Activated CD4-positive, alpha-beta T cell treated with anti-CD3 and anti-CD28 coated beads, Interleukin-2, amount 50 U/mL, for 1 hour (primary cell): ENCODE measurements at places on chromosomes 6 and 20.

GRCh38 chr6:97059473-97059872 is 134.9 kb downstream of the KLHL32 start:
- DNase-seq, result no peak

GRCh38 chr6:128465368-128466343 is 54.7 kb downstream of the PTPRK start:
- DNase-seq, result no peak

DNA sequence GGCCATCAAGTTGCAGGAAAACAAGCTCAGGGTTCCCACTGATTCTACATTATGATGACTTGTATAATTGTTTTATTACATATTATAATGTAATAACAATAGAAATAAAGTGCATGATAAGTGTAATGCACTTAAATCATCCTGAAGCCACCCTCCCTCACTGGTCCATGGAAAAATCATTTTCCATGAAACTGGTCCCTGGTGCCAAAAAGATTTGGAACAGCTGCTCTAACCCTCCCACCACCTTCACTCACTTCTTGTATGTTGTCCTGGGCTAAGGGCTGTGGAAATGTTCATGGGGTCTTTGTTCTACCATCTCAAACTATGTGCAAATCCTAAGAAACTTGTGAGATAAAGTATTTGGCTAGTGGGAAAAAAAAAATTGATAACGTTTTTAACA is 133.8 kb downstream of the LRRC1 start:
- DNase-seq, result no peak

- DNase-seq, result no peak
Observed at GRCh38 chr6:132253211-132253610, 148.1 kb downstream of the MOXD1 start.

DNA sequence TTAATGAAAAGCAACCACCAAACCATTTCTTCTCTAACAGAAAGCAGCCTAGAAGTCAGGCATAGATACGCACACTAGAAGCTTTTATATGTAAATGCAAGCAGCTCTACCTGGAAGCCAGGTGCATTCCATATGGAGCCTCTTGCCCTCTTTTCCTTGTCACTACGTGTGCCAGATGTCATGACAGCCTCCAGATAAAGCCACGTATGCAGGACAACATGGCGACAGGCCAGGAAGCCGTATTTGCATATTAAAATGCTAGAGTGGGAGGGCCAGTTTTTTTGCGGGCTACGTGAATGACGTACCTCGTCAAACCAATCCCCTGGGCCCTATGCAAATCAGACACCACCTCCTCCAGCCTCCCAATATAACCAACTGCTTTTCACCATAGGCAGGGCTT is 308.1 kb upstream of the SPTLC3 start:
- no peak for DNase-seq

DNA sequence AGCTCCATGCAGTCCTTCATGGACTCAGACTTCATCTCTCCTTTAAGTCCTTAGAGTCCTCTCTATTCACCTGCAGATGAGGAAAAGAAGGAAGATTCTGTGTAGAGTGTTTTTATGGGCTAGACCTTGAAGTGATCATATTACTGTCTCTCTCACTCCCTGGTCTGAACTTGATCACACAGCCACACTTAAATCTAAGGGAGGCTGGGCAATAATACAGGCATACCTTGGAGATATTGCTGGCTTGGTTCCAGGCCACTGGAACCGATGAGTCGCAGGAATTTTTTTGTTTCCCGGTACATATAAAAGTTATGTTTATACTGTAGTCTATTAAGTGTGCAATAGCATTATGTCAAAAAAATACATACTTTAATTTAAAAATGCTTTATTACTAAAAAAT is 59.2 kb upstream of the FOXO3 start:
- no peak for DNase-seq

DNA sequence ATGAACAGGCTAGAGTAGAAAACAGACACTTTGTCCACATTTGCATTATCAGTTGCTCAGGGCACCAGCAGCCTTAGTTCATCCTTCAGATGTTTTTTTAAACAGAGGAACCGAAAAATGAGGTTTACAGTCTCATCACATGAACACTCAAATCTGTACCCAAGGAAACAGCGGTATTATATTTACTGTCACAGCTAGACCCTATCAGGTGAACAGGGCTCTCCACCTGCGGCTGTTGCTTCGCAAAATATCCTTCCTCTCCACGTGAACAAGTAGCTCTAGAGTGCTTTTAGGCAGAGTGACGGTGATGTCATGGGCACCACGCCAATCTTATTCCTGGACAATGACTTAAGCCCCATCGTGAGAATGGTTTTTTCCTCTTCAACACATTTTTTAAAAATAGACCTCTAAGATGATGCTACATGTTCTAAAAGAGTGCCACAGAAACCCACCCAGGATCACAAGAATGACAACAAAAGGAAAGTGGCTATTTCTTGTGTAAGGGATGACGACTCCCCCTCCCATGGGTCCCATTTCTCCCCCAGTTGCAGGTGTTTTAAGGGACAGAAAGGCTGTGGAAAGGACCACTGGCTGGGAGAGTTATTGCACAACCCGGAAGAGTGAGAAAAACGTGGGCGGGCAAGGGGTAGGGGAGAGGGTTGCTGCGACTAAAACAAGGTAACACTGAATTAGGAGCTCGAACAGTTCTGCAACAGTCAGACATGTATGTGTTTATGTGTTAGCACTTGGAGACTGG is 77.7 kb downstream of the EFHC1 start:
- no peak for DNase-seq

DNA sequence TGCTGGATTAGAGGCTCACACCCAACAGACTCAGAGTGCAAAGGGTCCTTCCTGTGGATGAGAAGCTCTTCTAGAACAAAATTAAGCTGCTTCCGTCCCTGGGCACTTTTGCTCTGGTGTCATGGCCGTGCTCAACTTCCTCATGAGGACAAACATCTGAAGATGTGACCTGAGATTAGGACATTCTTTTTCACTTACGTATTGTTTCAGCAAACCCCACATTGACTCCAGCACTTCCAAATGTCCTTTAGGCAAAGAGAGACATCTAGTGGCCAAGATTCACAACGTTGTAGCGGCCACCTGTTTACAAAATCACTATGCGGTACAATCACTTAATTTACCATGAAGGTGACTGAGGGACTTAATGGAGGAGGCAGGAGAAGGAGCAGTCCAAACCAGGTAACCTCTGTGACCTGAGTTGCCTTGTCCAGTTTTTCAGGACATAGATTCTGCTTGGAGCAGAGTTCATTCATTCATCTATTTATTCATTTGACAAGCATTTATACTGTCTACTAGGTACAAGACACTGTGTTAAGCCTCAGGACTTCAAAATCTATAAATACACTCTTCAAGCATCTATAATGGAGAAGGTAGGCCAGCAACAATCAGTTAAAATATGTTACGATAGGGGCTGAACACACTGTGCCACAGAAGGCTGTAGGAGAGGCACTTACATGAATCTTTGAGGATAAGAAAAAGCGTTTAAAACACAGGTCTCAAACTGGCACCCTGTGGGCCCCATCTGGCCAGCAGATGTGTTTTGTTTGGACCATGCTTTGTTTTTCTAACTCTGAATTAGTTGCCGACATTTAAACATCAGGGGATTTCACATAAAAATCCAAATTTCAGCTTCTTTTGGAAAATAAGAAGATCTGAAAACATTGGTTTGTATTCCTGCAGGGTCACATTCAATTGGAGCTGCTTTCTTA is 5.6 kb upstream of the ADGRF1 start:
- no peak for DNase-seq

GRCh38 chr6:885051-885590 is 192.2 kb upstream of the EXOC2 start:
- DNase-seq, result no peak

GRCh38 chr6:81889377-81890053 is 137.0 kb upstream of the TENT5A start:
- no peak for DNase-seq

- no peak for DNase-seq
Observed at GRCh38 chr20:38514947-38515346, 42.3 kb downstream of the RALGAPB start.

- no peak for DNase-seq
Observed at GRCh38 chr20:59194023-59194935, 30.7 kb downstream of the ZNF831 start.

DNA sequence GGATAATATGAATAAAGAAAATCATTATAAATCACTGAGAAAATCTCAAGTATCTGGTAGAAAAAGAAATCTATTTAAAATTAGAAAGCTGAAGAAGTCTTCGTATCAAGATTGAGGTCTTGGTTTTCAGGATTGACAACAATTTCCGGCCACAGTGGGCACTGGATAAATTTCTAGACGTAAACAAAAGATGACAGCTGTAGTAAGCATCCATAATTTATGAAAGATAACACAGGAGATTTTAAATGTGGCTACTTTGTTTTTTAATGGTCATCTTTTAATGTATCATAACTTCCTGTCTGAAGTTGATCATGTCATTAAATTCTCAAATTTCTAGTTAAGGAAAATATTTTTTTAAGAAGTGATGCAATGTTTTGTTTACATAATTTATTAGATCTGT is 444.2 kb downstream of the HTR1B start:
- DNase-seq, result no peak

DNA sequence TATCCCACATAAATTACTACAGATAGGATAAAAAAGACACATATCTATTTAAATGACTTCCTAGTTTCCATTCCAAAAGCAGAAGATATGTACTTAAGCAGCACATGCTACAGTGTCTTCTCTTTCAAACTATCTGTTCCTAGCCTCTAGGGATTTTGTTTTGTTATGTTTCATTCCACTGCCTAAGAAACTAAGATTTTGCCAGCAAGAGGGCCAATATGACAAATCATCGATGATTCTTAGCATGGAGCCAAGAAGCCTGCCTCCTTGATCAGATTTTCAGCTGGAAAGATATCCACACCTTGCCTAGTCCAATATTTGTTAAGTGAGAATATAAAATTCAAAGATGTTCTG is 7.0 kb downstream of the SNX5 start:
- no peak for DNase-seq

DNA sequence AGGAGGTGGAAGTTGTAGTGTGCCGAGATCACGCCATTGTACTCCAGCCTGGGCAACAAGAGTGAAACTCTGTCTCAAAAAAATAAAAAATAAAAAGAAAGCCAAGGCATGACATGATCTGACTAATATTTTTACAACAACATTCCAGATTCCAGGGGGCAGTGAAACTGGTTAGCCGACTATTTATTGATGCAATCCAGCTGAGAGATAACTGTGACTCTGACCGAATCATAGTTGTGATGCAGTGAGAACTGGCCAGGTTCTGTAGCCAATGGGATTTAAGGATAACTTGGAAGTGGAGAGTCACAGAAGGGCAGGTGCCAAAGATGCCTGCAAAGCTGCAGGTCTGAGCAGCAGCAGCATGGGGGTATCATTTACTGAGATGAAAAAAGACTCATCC is 82.9 kb upstream of the TSHZ2 start:
- DNase-seq, result no peak

- DNase-seq, result no peak
Observed at GRCh38 chr6:27806981-27807440, 105.2 kb downstream of the OR2B2 start.

GRCh38 chr20:47672166-47672565 is 113.1 kb downstream of the SULF2 start:
- DNase-seq, result no peak

DNA sequence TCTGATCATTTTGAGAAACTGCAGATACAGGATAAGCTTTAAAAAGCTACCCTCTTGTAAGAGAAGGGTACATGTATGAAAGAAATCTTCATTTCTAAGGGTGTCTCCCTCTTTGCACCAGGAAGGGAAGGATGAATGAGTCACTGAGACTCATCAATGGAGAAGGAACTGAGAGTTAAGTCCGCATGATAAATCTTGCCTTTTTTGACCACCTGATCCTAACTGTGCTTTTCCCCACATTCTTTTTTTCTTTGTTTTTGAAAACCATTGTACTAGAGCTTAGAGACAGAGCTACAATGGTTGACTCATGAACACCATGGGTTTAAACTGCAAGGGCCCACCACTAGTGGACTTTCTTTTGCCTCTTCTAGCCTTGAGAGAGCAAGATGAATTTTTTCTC is 353.0 kb upstream of the RGS17 start:
- DNase-seq, result no peak
